NCI-H2029 (cell line): ENCODE measurements at places on chromosomes 7 and 10.

GRCh38 chr7:108328174-108328651 lies 128.0 kb downstream of the NRCAM start:
- no peak for DNase-seq

DNA sequence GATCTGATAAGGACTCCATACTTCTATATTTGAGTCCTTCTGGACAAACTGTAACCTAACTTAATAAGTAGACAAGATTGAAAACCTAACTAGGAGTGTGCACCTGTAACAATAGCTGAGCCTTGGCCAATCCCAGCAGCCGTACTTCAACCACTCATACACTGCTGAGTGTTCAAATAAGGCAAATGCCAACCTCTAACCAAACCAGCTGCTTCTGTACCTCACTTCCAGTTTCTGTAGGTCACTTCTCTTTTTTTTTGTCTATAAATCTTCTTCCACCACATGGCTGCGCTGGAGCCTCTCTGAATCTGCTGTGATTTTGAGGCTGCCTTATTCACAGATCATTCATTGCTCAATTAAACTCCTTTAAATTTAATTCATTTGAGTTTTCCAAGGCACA lies 753.2 kb downstream of the DNAJB9 start:
- no peak for DNase-seq

DNA sequence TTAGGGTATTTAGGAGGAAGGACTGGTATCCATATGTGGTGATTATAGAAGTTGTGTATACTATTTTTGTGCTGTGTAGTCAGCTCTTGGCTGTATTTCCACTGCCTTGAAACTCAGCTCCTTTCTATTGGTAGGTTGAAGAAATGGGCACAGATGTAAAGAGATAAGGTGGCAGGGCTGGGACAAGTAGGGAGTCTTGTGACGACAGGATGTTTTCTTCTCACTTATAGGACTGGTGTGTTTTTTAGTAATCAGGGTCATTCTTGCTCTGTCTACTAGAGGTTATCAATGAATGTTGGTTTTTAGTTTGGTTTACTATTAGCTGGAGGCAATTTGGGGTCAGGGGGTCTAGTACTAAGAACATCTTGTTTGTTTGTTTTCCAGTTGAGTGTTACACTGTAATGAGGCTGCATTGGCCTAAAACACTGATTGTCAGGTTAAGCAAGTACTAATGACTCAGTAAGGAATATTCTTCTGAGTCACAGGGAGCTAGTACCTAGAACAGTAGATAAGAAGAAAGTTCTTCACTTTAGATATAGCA lies 11.8 kb downstream of the UBN2 start:
- no peak for DNase-seq

DNA sequence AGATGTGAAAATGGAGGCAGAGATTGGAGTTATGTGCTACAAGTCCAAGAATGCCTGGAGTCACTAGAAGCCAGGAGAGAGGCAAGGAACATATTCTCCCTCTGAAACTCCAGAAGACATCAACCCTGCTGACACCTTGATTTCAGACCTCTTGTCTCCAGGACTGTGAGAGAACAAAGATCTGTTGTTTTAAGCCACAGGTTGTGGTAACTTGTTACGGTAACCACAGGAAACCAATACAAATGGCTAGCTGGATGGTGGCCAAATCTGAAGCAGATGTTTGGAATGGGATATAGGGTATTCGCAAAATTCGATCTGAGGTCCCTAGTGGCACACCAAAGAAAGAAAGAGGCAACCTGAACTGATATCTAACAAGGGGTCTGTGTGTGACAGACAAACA lies 129.0 kb downstream of the HERPUD2 start:
- peak; percentile 10 for DNase-seq

DNA sequence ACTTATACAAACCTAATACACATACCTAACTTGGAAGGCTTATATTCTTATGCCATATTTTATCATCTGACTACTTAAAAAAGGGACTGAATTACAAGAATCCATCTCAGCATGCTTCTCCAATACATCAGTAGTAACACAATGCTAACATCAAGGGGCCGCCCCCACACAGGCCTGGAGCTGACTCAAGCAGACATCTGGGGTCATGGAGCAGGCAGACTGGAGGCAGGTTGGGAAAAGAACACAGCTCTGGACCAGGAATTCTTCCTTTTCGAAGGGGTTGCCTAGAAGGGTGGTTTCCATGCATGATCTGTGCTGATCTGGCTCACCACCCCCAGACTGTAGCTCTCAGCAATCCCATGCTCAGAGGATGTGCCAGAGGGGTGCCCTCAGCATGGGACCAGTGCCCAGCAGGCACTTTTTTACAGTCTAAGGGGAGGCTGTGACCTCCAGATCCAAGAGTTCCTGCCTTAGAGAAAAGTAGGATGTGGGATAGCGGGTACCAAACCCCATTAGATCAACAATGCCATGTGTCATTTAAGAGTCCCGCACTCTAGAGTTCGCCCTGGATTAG lies 26.1 kb upstream of the DUSP5 start:
- DNase-seq: no peak

- no peak for DNase-seq
Observed at GRCh38 chr7:24366876-24367275, 82.9 kb downstream of the NPY start.

DNA sequence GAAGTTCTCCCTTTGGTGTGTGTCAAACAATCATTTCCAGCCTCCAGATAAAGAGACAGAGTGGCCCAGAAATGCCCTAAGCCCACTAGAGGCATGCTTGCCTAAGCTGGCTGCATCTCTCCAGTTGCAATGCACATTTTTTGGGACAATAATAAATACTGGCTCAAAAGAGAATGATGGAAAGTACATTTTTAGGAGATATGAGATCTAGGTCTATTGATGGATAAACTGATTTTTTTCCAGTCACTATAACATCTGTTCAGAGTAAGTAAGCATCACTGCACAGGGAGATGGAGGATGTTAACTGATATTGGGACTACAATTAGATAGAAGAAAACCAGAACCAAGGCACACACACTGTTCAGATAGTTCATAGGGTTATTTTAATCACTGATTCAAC lies 553.0 kb downstream of the GRM8 start:
- DNase-seq: no peak

GRCh38 chr7:16345979-16346958 lies 75.1 kb downstream of the CRPPA start:
- no peak for DNase-seq

DNA sequence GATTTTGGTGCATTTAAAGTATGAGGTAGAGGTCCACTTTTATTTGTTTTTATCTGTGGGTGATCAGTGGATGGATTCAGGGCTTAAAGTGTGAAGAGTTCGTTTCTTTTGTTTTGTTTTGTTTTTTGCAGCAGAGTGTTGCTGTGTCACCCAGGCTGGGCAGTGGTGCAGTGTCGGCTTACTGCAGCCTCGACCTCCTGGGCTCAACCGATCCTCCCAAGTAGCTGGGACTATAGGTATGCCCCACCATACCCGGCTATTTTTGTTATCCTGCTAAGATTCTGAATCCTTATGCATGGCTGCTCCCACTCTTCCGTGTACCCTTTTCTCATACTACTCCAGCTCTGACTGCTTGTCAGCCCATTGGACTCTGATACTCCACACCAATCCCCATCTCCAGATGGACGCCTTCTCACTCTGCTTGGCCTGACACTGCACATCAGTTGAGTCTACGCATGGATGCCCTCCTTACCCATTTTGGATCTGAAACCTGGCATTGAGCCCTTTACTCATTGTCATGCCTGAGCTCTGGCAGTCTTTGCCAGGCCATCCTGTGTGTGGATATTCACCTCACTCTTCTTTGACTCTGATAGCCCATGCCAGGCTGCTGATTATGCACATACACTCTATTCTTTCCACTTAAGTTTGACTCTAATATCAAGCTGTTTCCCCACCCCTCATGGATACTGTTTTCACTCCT lies 119.5 kb downstream of the CCSER2 start:
- DNase-seq: no peak

DNA sequence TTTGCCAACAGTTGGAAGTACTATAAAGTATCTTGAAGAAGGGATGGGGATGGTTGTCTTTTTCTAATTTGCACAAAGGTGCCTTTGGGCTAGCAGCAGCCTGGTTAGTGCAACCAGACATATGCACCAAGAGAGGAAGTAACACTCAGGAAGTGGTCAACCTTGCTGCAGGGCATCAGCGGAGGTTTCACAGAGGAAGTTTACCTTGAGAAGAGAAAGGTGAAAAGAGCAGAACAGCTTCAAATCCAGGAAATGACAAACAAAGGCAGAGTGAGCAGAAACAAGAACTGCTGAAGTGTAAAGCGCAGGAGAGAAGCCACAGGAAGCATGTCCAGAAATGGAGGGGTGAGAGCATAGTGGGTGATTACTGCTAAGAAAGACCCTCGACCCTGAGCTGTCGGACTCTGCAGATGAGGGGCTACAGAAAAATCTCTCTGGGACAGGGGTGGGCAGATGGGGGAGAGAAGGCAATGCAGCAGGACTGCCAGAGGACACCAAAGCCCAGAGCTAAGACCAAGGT lies 66.9 kb downstream of the STK17A start:
- no peak for DNase-seq
